ENCODE measurements at places on chromosomes 5 and 9.
A peak's percentile ranks its signal among the peaks of the same experiment; 100 is the strongest.

DNA sequence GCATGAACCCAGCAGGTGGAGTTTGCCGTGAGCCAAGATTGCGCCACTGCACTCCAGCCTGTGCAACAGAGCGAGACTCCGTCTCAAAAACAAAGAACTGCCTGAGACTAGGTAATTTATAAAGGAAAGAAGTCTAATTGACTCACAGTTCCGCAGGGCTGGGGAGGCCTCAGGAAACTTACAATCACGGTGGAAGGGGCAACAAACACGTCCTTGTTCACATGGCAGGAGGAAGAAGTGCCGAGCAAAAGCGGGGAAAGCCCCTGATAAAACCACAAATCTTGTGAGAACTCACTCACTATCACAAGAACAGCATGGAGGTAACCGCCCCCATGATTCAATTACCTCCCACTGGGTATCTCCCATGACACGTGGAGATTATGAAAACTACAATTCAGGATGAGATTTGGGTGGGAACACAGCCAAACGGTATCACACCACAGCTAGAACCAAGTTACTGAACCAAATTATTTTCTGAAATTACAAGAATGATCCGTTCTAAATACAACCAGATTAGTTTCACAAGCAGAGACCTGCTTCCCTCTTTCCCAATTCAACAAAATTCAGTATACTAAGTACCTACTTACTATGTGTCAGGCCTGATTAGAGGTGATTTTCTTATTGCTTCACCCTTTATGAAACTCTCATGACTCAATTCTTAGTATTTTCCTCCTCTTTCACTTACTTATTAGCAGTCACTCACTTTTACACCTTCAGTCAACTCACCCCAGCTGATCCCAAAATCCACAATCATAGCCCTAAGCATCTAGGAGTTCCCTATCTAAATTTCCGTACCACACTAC is 8.4 kb downstream of the UBTD2 start:
- peak; percentile 75 for DNase-seq

- no peak for DNase-seq
These were observed 224.7 kb downstream of the GDNF start for GRCh38 chr5:37615184-37615583.

DNA sequence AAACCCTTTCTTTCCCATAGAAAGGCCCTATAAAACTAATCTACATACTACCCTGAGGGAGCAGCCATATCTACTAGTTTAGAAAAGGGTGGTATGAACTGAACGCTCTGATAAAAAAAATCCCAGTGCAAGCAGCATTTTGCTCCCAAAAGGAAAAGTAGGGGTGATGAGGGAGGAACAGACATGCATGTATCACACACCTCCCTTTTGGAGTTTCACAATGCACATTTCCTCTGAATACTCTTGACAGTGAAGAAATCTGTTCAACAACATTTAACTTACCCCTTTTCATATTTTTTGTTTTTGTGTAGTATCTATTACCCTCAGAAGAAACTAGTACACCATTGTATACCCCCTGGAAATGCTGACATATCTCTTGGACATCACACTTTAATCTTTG is 411.4 kb downstream of the MAT2B start:
- no peak for DNase-seq

GRCh38 chr5:171272996-171273970 is 35.8 kb upstream of the TLX3 start:
- no peak for DNase-seq

DNA sequence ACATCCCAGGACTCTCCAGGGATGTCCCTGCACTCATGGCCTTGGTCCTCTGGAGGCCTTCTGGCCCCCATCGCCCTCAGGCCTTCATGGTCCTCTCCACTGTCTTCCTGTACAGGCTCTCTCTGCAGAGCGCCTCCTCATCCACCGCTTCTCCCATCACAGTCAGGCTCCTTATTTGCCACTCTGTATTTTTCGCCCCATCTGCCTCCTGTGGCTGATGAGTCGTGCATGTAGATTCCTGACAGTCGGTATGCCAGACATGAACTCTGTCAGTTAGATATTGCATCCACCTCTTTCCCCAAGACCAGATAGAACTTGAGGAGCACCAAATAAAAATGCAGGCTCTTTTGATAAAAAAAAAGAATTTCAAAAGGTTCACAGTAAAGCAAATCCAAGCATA is 362.8 kb downstream of the IRX1 start:
- no peak for DNase-seq

- DNase-seq: no peak
These were observed 255.6 kb downstream of the NSG2 start for GRCh38 chr5:174300941-174301761.

DNA sequence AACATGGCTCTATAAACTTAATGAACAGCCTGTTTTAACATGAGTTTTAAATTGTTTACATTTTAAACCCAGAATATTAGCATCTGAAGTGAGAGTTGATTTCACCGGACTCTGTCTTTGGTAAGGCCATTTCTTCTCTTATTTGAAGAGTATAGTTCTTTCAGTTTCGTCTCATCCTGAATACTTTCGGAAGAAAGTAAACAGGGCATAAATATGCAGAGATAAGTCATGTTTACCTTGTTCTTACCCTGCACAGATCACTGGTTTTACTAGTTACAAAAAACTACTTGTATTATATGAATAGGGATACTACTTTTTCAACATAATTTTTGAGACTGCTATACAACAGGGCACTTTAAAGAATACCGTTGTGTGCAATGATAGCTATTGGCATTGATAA is 656.3 kb upstream of the ZNF608 start:
- DNase-seq: no peak

GRCh38 chr5:127960270-127960691 is 123.3 kb upstream of the SLC12A2 start:
- DNase-seq: no peak

GRCh38 chr5:76958991-76959767 is 6.3 kb downstream of the CRHBP start:
- DNase-seq: no peak

DNA sequence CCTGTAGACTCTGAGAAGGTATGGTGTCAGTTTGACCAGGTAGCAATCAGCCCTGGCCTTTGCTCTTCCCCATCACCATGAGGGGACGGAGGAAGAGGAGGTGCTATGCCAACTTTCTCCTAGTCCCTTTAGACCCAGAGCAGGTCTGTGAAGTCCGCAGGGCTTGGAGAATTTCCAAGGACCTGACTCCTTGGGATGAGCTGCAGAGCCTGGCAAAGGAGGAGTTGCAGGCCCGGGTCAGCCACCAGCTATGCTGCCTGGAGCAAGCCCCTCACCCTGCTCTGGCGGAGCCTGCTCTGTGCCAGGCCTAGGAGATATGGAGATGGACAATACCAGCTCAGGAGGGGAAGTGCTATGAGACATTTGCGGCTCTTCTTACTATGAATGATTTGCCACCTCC is 188.3 kb downstream of the CDK5RAP2 start:
- no peak for DNase-seq

GRCh38 chr9:111839987-111840386 is 45.2 kb upstream of the SHOC1 start:
- no peak for DNase-seq

GRCh38 chr5:178818094-178818493 is 41.7 kb upstream of the ZNF354B start:
- DNase-seq: no peak

DNA sequence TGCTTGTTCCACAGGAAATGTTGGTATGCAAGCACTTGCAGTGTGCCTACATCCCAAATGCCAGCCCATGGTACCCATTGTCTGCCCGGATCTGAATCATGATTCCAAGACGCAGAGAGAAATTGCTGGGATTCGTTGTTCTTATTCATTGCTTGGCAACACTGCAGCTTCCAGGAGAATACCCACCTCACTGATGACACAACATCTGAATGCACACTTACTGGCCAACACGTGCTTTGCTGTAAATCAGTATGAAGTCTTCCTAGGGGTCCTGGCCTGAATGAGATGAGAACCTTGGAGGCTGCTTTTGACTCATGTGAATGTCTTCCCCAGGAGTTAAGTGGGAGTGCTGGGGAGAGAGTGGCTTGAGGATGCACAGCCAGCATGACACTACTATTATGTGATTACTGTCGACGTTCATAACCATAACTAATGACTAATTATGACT is 11.6 kb downstream of the SRD5A1 start:
- DNase-seq: no peak

DNA sequence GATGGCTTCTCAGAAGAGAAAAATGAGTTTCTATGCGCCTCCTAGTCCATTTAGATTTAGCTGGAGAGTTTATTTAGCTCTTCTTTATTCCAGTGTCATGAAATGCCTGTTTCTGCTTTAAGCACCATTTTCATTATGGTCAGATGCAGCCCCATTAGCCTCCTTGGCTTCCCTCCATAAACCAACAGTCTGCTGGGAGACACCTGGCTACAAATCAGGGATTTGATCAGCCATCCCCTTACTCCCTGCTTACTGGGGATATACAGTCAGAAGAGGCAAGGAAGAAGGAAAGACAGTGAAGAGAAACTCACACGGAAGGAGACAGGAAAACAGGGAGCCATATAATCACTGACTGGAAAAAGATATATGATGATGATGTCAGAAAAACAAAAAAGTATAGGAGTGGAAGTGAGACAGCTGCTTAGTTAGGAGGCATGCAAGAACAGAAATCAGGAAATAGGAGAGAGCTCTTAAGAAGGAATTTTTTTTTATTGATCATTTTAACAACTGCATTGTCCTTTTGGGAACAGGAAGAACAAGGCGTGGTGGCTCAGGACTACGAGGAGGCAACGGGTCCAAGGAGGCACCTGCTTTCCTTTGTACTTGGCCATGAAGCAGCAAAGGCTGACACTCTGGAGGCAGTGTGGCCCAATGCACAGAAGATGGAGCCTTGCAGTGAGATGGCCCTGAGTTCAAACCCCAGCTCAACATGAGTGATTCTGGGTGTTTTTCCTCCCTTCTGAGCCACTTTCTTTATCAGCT is 56.1 kb downstream of the MED27 start:
- no peak for DNase-seq
